Cerebellar cortex (tissue), 1 donor: ENCODE measurements at places on chromosomes 12 and 14.

GRCh38 chr12:16184681-16185080 is 92.8 kb downstream of the SLC15A5 start:
- no peak for DNase-seq

GRCh38 chr12:77152623-77153193 is 87.3 kb upstream of the E2F7 start:
- DNase-seq: peak; percentile 13

DNA sequence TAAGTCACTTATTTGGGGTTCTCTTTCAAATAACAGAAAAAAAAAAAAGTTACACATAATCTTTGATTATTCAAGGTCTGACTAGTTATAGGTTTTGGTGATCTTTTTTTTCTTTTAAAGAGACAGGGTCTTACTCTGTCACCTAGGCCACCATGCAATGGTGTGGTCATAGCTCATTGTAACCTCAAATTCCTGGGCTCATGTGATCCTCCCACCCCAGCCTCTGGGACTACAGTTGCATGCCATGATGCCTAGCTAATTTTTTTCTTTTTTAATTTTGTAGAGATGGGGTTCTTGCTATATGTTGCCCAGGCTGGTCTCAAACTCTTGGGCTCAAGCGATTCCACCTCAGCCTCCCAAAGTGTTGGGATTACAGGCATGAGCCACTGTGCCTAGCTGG is 56.5 kb upstream of the CFL2 start:
- DNase-seq: no peak

GRCh38 chr12:69008520-69008919 is 75.5 kb upstream of the CPM start:
- DNase-seq: no peak

DNA sequence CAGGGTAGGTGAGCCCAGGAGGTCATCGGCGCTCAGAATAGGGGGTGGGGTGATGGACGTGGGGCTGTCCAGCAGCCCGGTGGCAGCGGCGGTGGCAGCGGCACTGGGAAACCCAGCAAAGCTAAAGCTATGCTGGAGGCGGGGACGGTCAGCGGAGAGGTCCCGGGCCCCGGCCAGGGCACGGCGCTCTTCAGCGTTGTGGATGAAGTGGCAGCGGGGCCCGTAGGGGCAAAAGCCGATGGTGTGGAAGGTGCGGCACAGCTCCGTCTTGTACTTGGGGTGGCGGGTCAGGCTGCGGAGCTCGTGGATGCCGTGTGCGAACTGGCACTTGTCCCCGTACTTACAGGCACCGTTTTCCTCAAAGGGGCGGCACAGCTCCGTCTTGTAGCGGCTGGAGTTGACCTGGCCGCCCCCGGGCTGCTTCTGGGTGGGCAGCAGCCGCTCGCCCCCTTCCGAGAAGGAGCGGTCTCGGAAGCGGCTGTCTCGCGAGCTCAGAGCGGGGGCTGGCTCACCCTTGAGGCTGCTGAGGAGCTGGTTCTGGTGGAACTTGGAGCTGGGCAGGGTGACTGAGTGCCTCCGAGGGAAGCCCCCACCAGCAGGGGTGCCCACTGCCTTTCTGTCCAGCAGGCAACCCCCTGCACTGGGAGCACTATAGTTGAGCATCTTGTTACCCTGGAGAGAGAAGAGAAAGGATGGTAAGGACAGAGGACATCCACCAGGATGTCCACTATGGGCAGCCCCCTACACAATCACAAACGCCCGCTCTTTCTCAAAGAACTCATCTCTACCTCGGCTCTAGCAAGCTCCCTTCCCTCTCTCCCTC is 2.8 kb downstream of the ZFP36L1 start:
- DNase-seq: no peak

DNA sequence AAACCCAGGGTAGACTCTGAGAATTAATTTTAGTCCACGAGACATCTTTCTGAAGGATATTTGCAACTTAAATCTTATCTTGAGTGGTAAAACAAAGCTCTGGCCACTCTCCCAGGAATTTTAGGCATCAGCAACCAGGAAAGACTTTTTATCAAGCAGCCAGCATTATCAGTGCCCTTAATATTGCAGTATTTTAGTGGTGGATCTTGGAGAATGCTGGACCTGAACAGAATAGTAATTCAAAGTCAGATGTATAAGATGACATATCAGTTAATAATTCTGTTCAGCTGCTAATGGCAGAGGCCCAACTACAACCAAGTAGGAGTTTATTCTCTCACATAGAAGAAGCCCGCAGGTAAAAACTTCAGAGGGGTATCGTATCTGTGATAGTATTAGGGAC is 59.0 kb upstream of the CRY1 start:
- no peak for DNase-seq

DNA sequence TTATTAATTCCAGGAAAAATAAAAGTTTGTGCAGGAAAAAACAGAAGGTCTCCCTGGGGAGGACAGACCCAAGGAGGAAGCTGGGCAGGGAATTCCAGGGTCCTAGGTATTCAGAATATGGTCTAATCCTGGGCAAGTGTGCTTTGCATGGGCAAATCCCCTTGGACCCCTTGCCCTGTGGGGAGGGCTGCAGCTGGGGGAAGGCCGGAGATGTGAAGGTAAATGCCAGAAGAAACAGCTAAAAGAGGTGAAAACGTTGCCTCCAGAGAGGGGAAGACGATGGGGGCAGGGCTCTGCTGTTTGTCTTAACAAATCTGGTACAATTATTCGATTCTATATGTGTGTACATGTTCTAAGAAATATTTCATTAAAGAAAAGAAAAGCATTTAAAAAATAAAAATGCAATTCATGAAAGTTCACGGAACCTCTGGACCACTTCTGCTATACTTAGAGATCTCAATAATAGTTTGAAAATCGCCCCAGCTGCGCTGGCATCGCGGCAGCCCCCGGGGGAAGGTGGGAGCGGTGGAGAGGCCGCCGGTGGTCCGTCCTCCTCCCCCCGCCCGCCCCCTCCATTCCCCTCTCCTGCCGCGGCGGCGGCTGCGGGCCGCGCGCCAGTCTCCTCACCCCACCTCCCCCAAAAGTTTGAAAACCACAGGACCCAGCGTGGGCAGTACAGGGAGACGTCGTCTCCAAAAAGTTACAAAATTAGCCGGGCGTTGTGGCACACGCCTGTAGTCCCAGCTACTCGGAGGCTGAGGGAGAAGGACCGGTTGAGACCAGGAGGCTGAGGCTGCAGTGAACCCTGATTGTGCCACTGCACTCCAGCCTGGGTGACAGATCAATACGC is 1.5 kb upstream of the PRPF40B start:
- DNase-seq: no peak

DNA sequence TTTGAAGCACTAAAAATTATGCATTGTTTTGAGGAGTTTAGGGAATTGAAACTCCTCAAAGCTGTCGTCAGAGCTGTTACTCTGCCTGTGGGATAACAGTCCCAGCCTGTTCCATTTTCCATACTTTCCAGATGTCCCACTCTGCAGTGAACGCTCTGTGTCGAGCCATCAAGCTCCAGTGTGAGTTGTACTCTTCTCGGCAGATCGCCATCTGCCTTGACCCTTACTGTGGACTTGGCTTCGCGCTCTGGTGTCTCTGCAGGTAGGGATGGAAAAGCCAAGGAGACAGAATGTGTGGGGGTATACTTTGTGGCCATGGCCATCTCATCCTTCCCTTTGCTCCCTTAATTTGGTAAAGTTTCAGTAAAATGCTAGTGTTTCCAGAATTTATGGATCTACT is 35.5 kb upstream of the ATF1 start:
- DNase-seq: peak; percentile 94

- no peak for DNase-seq
Measured at GRCh38 chr14:38224338-38224737, 16.6 kb downstream of the SSTR1 start.

DNA sequence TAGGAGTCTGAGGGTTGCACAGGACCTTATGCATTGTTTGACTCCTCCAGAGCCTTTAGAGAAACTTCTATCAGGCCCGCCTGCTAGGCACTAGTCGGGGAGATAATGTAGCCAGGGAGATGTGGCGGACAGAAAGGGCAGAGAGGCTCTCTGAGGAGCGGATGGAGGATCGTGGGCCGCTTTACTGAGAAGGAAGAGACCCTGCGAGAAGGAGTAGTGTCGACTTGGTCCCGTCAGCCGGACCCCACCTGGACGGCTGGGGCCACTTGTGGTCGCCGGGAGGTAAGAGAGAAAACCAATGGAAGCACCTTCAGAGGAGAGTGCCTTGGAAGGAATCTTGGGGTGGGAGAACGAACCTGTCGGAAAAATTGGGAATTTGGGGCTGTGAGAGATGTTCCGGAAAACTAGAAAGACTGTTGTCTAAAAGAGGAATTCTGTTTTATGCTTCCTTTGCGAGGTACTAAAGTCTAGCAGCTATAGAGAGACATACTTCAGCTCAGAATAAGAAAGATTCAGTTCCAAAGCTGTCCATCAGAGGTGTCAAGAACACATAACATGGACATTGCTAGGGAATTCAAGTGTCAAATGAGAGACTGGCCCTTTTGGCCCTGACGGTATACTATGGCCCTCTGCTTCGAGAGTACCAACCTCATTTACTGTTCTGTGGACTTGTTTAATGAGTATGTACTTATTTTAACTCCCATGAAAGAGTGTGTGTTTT is 660 bp upstream of the MCRS1 start:
- DNase-seq: no peak

- no peak for DNase-seq
Measured at GRCh38 chr14:81684696-81685095, 151.0 kb upstream of the SEL1L start.

GRCh38 chr12:58765076-58765475 is 155.2 kb downstream of the LRIG3 start:
- DNase-seq: no peak

DNA sequence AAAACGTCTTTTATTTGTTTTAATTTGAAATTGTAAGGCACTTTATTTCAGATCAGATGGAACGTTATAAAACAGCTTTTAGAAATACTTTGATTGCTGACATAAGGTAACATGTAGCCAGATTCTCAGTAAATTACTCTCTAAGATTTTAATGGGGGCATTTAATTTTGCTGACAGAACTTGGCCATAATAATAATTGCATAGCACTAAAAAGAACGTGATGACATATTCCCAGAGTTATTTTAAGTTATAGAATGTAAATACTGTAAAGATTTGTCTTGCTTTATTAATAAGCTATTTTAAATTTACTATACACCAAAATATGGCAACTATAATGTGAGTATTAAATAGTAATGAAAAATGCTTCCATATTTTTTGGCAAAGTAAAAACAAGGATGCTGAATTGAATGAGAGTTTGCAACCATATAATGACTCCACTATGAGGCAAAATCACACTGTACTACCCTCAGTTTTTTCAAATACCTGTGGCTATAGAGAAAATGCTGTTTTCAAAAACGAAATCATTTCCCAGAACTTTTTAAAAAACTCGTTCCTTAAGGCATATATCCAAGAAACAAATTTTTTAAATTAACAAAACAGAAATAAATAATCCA is 876 bp downstream of the LUM start:
- no peak for DNase-seq

DNA sequence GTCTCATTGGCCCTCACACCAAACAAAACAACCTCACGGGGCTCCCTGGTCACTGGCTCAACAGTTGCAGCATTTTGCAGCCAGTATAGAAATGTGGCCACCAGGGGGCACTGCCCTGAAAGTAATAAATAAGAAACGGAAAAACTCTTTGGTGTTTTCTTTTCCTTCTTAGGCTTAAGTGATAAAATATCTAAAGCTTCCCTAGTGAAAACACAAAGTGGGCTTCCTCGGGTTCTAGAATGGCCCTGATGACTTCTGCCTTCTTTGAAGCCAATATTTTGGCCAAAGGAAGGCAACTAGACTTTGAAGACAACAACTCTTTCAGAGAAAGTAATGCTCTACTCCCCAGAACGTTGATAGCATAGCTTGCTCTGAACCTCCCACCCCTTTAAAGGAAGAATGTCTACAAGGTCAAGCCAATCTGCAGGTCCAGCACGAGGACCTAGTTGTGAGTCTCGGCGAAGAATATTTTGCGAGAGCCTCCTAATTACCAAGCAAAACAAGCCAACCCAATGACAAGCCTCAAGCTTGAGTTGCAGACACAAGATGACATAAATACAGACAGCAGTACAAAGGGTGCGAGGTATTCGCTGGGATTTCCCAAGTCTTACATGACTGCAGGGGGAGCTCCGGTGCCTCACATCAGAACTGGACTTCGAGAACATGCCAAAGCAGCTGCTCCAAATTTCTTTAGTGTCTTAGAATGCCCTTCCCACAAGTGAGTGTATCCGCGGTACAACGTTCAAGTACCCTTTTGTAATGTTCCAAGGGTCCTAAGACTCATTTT is 2.6 kb downstream of the ITPK1 start:
- DNase-seq: peak; percentile 90

DNA sequence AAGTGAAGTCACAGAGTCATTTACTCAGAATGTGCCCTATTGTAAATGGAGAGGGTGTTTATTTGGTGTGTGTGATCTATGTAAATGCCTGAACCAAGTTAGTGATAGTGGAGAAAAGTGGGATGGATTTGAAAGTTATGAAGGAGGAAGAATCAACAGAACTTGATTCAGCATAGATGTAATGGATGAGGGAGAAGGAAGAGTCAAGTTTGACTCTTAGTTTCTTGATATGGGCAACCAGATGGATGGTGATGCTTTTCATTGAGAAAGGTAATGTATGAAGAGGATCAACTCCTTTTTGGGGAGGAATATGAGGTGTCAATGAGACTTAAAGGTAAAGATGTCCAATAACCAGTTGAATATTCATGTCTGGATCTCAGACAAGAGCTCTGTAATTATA is 6.7 kb upstream of the MON2 start:
- no peak for DNase-seq

GRCh38 chr14:103302966-103303365 is 31.1 kb upstream of the EIF5 start:
- no peak for DNase-seq

DNA sequence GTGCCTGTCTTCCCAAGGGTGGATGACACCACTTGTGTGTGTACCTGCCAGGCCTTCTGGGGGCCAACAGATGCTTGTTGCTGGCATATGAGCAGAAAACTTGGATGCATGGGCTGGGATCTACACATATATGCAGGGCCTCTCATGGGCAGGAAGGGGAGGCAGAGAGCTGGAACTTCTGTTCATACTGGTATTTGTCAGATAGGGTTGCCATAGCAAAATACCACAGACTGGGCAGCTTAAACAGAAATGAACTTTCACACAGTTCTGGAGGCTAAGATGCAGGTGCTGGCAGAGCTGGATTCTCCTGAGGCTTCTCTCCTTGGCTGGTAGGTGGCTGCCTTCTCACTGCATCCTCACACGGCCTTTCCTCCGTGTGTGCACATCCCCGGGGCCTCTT is 121.8 kb downstream of the SUDS3 start:
- no peak for DNase-seq
